ENCODE measurements at places on chromosomes 5 and 9. TPM values are rescaled to one million over a fixed set of nuclear protein-coding genes. Genes with fewer than 3 reads are reported as not detected.

- DNase-seq: no peak
Measured at GRCh38 chr5:159877894-159878448, 38.3 kb upstream of the ADRA1B start.

DNA sequence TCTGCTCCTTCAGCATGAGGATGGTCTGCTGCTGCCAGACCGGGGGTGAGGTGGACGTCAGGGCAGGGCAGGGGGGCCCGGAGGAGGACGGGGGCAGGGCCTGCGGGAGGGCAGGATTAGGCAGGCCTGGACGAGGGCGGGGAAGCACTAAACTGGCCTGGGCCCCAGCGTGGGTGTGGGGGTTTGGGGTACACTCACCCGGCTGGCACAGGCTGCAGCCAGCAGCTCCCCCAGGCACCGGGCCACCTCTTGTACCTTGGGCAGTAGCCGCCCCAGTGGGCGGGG is 5.5 kb downstream of the SAPCD2 start:
- no peak for DNase-seq

DNA sequence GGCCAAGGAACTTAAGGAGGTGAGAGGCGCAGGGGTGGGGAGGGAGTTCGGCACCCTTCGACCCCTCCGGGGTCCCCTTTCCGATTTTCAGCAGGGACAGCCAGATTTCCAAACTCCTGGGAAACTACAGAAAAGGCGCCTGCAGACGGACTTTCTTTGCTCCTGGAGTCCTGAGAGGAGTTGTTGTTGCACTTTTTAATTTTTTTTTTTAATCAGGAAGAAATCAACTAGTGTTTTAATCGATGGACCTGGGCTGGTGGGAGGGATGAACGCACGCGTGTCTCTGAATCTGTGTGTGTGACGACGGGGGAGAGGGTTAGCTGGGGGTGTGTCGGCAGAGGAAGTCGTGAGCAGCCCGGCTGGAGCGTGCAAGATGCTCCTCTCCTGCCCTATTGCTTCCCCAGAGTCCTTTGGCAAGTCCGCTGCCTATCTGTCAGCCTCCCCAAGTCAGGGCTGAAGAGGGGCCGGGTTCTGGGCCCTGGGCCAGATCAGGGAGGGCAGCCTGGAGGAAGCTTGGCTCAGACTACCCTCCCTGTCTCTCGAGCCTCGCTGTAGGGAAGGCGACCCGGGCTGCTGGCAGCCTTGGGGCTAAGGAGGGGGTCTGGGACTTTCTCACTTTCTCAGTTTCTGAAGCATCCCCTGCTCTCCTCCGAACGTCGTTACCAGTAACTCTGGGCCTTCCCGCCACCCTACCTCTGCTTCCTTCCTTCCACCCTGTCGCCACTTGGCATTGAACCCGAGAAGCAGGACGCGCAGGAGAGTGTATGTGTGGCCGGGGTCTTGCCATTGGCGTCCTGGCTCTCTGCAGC is 731 bp downstream of the PRR16 start:
- no peak for DNase-seq

DNA sequence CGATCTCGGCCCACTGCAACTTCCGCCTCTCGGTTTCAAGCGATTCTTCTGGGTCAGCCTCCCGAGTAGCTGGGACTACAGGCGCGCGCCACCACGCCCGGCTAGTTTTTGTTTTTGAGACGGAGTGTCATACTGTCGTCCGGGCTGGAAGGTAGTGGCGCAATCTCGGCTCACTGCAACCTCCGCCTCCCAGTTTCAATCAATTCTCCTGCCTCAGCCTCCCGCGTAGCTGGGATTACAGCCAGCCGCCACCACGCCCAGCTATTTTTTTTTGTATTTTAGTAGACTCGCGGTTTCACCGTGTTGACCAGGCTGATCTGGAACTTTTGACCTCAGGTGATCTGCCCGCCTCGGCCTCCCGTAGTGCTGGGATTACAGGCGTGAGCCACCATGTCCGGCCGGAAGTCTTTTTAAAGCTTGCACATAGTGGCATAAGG is 1.2 kb downstream of the SMC5 start:
- DNase-seq: no peak

- no peak for DNase-seq
Measured at GRCh38 chr5:131252824-131253171, 11.1 kb upstream of the CDC42SE2 start.

GRCh38 chr5:160312134-160312959 is at the start of gene CCNJL:
TSS of gene CCNJL (minus strand) at chr5:160312564. CDS start at chr5:160311923, 641 bp downstream.
- DNase-seq: peak; percentile 74

DNA sequence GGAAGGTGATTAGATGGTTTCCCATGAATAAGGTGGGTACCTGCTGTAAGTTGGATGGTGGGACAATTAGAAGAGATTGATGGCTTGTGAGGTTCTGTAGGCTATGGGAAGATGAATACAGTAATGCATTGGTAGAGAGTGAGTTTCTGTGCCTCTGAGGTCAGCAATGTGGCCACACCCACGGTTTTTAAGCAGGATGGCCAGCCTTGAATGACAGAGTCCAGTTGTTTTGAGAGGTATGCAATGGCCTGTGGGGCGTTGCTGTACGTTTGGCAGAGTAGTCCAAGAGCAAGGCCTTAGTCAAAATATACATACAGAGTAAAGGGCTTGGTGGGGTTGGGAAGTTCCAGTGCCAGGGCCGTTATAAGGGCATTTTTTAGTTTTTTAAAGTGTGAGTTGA is 235.6 kb upstream of the C9orf72 start:
- no peak for DNase-seq

GRCh38 chr5:180049185-180049548 is 22.4 kb downstream of the RNF130 start:
- DNase-seq: no peak

DNA sequence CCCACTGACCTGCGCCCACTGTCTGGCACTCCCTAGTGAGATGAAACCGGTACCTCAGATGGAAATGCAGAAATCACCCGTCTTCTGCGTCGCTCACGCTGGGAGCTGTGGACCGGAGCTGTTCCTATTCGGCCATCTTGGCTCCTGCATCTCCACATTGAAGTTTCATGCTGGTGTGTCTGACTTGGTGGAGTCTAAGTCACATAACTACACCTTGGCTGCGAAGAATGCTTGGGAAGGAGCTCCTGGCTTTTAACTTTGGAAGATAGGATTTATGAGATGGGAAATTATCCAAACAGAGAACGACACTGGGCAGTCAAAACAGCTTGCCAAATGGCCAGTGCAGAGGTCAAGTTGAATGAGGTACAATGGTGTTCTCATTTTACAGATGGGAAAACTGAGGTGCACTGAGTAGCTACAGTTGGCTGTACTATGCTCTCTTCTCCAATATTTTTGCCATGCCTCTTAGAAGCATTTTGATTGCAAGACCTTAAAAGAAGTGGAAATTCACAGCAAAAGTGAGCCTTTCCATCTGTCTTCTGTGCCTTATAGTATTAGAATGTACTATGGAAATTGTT is 36.7 kb downstream of the CCDC192 start:
- no peak for DNase-seq

- DNase-seq: no peak
Measured at GRCh38 chr5:170113522-170113900, 7.8 kb downstream of the FOXI1 start.

DNA sequence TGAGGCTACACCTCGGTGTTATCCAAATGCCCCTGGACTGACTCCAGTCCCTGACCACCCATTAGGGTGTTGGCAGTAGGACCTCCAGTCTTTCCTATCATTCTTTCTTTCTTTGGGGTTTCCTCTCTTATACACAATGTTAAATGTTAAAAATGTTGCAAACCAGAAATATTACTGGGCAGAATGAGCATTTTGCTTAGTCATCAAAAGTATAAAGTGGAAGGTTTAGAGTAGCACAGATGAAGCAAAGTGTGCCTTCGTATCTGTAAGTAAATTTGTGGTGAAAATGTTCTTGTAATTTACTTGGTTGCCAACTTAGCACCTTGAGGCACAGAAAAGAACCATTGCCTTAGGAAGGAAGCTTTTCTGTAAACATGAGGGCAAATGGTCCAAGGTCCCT is 21.7 kb upstream of the UNC13B start:
- no peak for DNase-seq

DNA sequence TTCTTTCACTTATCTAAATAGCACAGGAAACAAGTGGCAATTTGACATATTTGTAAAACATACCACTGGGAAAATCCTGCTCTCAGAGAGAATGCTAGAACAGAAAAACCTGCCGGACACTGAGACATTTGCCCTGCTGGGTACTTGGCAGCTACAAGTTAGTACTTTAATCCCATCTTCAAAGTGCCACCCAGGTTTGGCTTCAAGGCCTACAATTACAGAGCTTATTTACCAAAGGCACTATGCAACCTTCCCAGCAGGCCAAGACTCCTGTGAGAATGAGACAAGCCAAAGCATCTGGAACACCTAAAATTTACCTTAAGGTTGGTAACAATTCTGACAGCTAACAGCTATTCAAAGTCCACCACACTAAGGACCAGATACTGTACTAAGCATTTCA is 78.3 kb downstream of the TSSK1B start:
- DNase-seq: no peak

- no peak for DNase-seq
Measured at GRCh38 chr9:107496976-107497375, 7.4 kb upstream of the KLF4 start.

- no peak for DNase-seq
Measured at GRCh38 chr9:114657705-114658104, at the start of gene TEX53. TSS of gene TEX53 (minus strand) at chr9:114657805. CDS start at chr9:114657774, 31 bp downstream.

DNA sequence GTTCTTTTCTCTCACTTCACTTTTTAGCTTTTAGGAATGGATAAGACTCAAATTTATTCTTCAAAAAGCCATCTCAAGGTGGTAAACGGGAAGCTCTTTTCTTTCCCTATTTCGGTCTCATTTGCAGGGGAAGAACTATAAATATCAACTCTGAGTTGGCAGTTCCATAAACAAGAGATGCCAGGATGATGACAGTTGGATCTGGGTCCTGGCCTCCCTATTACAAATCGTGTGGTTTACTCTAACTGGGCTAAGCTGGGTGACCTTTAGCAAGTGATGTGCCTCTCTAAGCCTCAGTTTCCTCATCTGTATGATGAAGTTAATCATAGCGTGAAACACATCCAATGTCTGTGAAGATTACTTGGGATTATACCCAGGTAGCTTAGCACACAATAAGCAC is 44.2 kb downstream of the TLE4 start:
- DNase-seq: no peak

DNA sequence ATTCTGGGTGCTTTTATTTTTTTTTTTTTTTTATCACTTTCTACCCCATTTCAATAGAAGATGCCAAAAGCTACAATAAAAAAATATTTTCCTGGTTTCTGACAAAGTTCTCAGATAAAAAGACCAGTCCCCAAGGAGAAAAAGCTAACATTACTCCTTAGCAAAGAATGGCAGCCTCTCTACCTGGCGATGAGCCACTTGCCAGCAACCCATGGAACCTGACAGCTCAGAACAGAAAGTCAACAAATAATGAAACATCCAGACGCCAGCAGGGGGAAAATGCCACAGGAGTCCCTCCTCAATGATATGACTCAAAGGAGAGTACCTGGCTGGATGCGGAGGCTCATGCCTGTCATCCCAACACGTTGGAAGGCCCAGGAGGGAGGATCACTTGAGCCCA is 123.2 kb downstream of the MYO10 start:
- no peak for DNase-seq

DNA sequence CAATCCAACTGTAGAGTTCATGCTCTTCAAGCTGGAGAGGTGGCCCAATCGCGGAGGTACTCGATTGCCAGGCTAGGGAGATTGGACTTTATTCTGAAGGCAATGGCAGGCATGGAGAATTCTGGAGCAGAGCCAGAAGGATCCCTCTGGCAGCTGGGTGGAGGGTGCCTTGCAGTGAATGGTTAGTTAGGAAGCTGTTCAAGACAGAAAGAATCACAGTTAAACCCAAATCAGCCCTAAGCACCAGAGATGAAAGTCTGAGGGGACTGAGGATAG is 182.4 kb downstream of the RGS3 start:
- no peak for DNase-seq

DNA sequence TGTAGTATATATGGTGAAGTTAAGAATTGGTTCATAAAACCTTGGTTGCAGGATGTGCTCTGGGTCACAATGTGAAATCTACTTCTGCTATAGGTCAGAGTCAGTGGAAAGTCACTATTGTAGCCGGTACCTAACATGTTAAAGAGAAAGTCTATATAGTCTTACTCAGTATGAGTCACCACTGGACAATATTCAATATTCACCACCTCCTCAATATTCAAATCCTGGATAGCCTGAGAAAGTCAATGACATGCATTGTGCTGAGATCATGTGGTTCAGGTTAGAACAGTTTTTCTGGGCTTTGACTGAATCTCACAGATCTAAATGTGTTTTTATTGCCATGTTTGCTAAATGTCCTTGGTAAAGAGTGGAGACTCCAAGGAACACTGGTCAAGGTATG is 108.8 kb downstream of the HMHB1 start:
- DNase-seq: no peak

- no peak for DNase-seq
Measured at GRCh38 chr5:123855609-123856008, 343.6 kb downstream of the CSNK1G3 start.

DNA sequence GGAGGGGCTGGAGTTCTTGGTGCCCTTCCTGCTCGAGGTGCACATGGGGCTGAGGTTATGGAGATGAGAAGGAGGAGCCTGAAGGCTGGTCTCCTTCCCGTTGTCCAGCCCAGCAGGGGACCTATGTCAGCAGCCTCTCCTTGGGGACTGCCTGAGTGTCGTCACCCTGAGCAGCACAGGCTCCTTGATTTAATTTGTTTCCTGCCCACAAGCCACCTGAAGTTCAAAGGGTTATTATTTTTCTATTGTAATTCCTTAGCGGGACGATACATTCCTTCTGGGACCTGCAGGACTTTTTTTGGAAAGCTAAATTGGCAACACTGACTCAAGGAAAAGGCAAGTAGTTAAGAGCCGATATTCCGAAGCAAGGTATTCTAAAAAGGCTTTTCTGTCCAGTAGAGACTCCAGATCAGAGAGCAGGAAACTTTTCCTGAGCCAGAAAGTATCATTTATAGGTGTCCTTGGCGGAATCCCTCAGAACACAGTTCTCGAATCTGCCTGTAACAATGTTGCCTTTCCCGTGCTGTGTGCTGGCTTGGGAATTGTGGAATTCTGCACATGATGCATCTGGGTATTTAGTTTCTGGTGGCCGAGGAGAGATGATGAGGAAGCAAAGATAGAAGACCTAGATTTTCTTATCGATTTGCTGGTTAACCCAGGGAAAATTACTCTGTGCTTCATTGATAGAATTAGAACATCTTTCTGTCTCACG is 55.4 kb downstream of the ARHGAP26 start:
- no peak for DNase-seq

GRCh38 chr9:116641292-116642059 is 45.6 kb upstream of the TRIM32 start:
- no peak for DNase-seq

Gene ASB6
- 22.2 TPM for polyA plus RNA-seq

Gene ENTPD2
- polyA plus RNA-seq: 6.8 TPM

Gene CDKN2B
- polyA plus RNA-seq: 0.31 TPM

Gene SLC34A3
- polyA plus RNA-seq: 0.37 TPM

Gene ELOVL7
- polyA plus RNA-seq: 17.4 TPM

Gene CCNO
- polyA plus RNA-seq: not detected

Gene LRRC19
- 14.0 TPM for polyA plus RNA-seq

Gene OR4F3
- not detected for polyA plus RNA-seq

Gene PAXX
- polyA plus RNA-seq: 29.0 TPM

Gene ANKRD55
- polyA plus RNA-seq: 0.75 TPM

Gene PCDHA13
- 0.07 TPM for polyA plus RNA-seq

Measured in left renal pelvis (tissue), 4 donors.